ENCODE measurements at places on chromosomes 7 and 10. TPM values are rescaled to one million over a fixed set of nuclear protein-coding genes. Genes with fewer than 3 reads are reported as not detected.

- DNase-seq = peak; percentile 0
Measured at GRCh38 chr7:30925117-30925516, 13.5 kb downstream of the AQP1 start.

The PRLHR gene
- not detected for total RNA-seq

DNA sequence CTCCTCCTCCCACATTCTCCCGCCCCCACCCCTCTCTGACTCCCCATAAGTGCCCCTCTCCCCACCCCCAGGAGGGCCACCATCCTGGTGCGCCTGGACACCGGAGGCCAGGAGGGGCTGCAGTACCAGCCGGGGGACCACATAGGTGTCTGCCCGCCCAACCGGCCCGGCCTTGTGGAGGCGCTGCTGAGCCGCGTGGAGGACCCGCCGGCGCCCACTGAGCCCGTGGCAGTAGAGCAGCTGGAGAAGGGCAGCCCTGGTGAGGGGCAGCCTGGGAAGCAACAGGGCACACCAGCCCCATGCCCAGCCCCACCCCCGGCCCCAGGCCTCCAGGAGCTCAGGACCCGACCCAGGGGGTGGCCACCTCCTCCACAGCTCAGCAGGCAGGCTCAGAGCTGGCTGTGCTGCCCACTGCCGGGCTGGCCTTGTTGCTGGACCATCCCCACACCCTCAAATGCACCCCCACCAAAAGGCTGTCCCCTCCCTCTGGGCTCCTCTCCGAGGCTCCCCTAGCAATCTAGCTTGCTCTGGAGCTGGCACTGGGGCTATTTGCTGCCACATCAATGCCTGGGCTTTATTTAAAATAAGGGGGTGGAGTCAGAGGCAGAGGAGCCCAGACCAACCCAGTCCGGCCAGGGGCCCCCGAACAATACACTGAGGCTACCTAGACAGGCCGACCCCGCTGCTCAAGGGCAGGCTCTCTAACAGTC, 14.8 kb downstream of the ATG9B start:
- no peak for DNase-seq

GRCh38 chr10:1163204-1163660, 107.0 kb downstream of the WDR37 start:
- DNase-seq = no peak

- DNase-seq = no peak
Measured at GRCh38 chr7:32088451-32088881, 18.3 kb upstream of the PDE1C start.

GRCh38 chr7:40799493-40800403, 664.9 kb downstream of the SUGCT start:
- no peak for DNase-seq

The SERPINE1 gene
- total RNA-seq = 0.80 TPM

- no peak for DNase-seq
Measured at GRCh38 chr7:128167791-128168666, 73.0 kb upstream of the LEP start.

- no peak for DNase-seq
Measured at GRCh38 chr10:124875596-124875995, 66.3 kb upstream of the ZRANB1 start.

The TFEC gene
- total RNA-seq = 0.56 TPM

DNA sequence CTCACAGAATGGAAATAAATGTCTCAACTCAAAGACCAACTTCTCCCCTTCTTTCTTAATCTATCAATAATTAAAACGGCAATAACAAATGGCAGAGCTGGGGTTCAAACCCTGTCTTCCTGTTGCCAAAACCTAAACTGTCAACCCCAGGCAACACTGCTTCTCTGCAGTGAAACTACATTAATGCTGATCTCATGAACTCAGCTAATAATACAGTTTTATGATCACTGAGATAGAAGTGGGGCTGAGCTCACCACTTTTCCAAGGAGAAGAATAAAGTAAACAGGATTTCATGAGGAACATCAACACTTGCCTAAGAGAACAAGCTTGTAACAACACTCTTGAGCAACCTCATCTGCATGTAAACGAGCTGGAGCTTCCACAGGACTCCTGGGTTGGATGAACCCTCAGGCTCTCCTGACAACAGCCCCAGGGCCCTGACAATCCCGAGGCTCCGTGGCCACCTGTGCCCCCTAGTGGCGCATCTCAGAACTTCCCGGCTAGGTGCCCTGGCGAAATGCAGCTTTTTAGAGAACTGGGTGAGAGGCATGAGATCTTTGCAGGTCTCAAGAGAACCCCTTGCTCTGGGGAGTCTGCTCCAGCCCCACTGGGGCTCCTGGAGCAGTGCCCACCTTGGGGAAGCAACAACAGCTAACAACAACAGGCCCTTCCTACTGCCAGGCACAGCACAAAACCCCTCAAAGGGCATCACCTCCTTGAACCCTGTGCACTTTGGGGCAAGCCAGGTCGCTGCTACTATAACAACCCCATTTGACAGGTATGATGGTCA, 169.3 kb downstream of the SH3PXD2A start:
- DNase-seq = peak; percentile 81

DNA sequence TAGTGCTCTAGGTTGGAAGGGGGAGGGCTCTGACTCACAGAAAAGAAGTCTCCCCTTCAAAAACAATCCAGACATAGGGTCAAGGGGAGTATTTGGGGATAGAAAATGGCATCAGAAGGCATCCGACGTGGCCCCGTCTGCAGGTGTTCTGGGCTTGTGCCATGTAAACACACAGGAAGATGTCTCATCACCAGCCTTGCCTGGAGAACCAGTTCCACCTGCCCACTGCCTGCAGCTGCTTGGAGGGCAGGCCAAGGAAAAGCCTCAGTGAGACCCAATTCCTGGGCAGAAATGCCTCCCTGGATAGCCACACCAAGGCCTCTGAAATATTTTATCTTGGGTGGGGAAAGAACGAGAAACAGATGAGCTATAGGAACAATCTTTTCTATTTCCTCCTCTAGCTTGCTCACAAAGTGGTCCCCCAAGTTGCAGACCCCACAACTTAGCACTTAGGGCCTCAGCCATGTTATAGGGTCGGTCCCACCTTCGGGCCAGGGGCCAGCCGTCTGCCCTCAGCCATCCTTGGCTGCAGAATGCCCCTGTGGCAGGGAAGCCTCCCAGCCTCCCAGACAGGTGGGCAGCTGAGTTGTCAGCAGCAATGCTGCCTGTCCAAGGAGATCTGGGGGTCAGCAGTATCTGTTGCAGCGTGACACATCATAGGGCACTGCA, 54.3 kb upstream of the ECHDC3 start:
- DNase-seq = no peak

GRCh38 chr10:33835556-33835955, 501.1 kb upstream of the NRP1 start:
- DNase-seq = no peak

Data from endothelial cell (in vitro differentiated cells).